Lower leg skin (tissue), 4 donors: ENCODE measurements at places on chromosomes 3 and 15. TPM values are rescaled to one million over a fixed set of nuclear protein-coding genes. Genes with fewer than 3 reads are reported as not detected.
A peak's percentile ranks its signal among the peaks of the same experiment; 100 is the strongest.

The NAALADL2 gene
- 3.8 TPM for total RNA-seq

DNA sequence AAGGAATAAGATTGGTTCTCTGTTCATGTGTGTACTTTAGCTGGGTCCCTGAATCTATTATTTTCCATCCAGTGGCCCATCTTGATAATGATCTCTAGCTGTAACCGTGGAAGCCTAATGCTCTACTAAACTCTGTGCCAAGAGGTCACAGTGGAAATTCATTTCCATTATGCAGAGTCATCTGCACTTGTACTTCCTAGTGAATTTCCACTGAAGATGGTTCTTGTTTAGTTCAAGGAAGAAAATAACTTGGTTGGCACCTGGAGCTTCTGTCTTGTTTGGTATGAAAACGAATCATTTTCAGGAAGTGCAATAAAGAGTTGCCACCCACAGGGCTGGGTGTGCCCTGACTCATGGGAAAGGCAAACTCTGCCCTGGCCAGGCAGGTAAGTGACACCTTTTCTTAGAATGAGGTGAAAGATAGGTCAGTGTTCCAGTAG lies 10.3 kb downstream of the LPP start:
- DNase-seq = no peak

The SEMA3G gene
- total RNA-seq = 22.2 TPM

DNA sequence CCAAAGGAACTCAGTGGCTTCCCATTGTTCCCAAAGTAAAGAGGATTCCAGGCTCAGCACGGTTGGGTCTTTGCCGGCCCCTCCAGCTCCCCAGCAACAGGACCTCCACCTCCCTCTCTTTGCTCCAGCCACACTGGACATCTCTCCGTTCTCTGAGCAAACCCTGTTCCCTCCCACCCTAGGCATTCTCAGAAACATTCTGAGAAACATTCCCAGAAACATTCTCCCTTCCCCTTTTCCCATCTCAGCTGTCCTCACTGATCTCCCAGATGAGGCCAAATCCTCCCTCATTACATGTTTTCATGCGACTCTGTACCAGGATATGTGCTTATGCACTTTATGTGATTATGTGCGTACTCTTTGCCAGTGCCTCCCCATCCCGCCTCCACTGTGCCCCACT lies 14.1 kb downstream of the CCDC33 start:
- no peak for DNase-seq

DNA sequence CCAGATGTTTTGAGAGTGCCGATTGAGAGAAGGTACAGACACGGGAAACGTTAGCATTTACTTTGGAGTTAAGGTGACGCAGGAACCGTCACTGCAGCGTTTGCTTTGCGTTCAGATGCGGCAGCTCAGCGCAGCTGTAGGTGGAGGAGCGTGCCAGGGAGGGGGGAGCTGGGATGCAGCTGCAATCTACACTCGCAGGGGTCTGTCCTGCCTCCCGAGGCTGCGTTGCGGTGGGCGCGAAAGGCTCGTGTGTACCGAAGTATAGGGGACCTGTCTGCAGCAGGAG lies 425 bp upstream of the FYTTD1 start:
- no peak for DNase-seq

DNA sequence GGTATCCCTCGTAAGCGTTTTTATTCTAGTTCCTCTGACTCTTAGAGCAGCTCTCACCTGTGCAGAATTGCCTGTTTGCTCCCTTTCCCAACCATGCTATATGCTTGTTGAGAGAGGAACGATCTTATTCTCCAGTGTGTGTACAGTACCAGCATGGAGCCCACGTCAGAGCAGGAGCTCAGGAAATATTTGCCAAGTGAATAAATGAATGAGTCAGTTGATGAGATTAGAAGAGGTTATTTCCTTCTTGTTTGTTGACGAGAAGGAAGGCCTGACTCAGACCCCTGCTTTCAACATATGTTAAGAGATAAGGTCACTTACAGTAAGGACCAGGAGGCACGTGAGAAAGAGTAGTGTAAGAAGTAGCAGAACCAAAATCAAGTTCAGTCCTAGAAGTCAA lies 106.3 kb upstream of the ABHD17C start:
- DNase-seq = no peak

GRCh38 chr3:46812237-46812791 lies 50.9 kb downstream of the MYL3 start:
- peak; percentile 92 for DNase-seq

- DNase-seq = no peak
Measured at GRCh38 chr3:177721864-177722785, 524.8 kb upstream of the TBL1XR1 start.

- DNase-seq = no peak
Measured at GRCh38 chr15:55899537-55899936, 93.9 kb downstream of the NEDD4 start.

DNA sequence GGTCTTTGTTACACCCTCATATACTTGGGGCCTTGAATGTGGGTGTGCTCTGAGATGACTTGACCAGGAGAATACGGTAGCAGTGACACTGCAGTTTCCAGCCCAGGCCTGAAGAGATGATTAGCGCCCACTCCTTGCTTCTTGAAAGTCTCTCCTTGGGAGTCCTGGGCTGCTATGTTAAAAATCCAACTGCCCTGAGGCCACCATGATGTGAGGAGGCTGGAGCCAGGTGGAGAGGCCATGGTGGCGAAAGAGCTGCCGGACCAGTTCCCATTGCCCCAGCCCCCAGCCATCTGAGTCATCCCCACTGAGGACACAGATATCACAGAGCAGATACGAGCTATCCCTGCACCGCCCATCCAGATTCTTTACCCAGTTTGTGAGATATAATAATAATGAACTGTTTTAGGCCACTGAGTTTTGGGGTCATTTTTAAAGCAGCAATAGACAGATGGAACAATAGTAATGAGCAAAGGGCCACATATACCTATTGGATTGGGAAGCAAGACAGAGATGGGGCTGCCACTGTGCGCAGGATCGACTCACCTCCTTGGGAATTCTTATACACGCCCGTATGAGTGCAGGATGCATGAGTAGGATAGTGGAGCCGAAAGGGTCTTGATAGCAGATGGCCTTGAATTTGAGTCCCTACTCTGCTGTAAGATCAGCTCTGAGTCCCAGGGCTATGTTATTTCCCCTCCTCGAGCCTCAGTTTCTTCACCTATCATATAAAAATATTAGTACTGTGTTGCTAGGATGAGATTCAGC lies 12.1 kb upstream of the GATA2 start:
- DNase-seq = no peak

DNA sequence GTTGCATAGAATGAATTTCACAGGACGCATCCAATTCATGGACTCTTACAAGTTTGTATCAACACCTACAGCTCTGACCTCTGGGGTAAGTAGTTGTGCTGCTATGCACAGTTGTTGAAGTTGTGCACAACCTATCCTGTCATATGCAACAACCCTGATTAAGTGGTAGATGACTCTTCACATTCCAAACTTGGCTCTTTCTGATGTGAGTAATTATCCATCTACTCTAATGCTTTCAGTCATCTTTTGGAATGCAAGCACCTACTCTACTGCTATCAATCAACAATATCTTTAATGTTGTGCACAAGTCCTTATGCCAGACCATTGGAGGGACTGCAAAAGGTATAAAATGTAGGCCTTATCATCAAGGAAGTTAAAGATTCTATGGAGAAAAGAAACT lies 921.4 kb downstream of the MCTP2 start:
- DNase-seq = no peak

GRCh38 chr3:119469418-119470189 lies 841 bp downstream of the POGLUT1 start:
- DNase-seq = no peak
